Vagina (tissue), 2 donors: ENCODE measurements at places on chromosomes 3 and 15. TPM values are rescaled to one million over a fixed set of nuclear protein-coding genes. Genes with fewer than 3 reads are reported as not detected.

The TUSC7 gene
- not detected for total RNA-seq

The NANOGP8 gene
- not detected for total RNA-seq

The MELTF gene
- 23.6 TPM for total RNA-seq

GRCh38 chr15:71807691-71808091 lies 2.7 kb upstream of the NR2E3 start:
- H3K27me3 ChIP-seq: no peaks in the 10 kb centered on the region
- H3K4me1 ChIP-seq: no peaks in the 10 kb centered on the region
- DNase-seq: no peak
- H3K4me3 ChIP-seq: no peak overlapping the region

DNA sequence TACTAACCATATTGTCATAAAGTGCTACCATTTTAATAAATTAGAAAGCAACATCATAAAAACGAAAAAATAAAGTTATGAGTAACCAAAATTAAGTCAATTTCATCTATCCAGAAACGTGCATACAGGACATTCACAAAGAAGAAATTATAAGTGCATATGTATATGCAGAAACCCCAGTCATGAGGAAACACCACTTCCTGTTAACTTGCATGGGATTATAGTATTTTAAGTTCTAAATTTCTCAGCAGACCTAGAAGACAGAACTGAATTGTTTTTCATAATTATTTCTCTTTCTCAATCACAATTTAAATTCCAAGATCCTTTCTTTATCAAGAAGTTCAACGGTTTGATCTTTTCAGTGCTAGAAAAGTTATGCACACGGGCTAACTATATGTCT lies 1.4 kb upstream of the KBTBD8 start:
- H3K27me3 ChIP-seq: no peaks in the 10 kb centered on the region
- H3K36me3 ChIP-seq: no peaks in the 10 kb centered on the region
- no peak overlapping the region for H3K4me3 ChIP-seq
- peaks cover 12% of the 10 kb centered on the region for H3K4me1 ChIP-seq
- DNase-seq: no peak
- H3K27ac ChIP-seq: no peak overlapping the region
